ENCODE measurements at places on chromosomes 3 and 15.

- DNase-seq = no peak
Measured at GRCh38 chr3:127260826-127261555, 26.9 kb downstream of the PRR20G start.

- no peak for DNase-seq
Measured at GRCh38 chr3:67901681-67902080, 247.3 kb upstream of the SUCLG2 start.

DNA sequence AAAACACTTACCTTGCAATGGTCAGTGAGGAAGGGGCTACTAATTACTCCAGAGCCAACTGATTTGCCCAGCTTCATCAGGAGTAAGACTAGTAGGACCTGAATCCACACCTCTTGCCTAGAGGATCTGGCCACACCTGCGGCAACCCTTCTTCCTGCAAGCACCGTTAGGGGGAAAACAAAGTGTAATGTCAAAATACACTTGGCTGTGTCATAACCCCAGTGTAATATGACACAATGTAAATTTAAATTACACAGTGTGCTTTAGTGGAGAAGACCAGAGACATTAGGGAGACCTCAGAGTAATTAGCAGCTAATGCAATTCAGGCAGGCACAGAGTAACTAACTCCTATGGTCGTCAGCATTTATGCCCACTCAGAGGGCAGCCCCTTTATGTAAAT, 308.5 kb upstream of the ARRDC4 start:
- no peak for DNase-seq

- no peak for DNase-seq
Measured at GRCh38 chr3:96755519-96755918, 58.9 kb upstream of the EPHA6 start.

GRCh38 chr3:2937592-2937991, 172.6 kb downstream of the IL5RA start:
- DNase-seq = no peak

GRCh38 chr3:128584412-128585020, 66.1 kb downstream of the RPN1 start:
- DNase-seq = peak; percentile 89

DNA sequence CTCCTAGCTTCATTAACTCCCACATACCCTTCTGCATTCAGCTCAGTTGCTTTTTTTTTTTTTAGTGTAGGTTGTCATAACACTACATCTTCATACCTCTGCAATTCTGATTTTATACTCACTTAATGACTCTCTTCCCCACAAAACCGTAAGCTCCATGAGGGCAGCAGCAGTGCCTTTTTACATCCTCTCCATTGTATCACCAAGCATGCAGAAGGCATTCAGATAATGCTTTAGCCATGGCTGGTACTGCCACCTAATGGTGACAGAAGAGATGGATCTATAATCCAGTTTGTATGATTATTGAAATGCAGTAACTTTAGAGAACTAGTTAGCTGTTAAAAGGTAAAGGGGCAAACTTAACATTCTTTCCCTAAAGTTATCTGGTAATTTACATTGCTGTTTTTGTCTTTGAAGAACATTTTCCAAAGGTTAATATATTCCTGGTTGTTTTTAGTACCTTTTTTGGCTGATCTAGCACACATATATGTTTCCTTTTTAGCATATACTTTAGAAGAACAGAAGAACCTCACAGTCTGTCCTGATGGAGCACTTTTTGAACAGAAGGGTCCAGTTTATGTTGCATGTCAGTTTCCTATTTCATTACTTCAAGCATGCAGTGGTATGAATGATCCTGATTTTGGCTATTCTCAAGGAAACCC, 36.8 kb downstream of the ATP1B3 start:
- DNase-seq = peak; percentile 56

DNA sequence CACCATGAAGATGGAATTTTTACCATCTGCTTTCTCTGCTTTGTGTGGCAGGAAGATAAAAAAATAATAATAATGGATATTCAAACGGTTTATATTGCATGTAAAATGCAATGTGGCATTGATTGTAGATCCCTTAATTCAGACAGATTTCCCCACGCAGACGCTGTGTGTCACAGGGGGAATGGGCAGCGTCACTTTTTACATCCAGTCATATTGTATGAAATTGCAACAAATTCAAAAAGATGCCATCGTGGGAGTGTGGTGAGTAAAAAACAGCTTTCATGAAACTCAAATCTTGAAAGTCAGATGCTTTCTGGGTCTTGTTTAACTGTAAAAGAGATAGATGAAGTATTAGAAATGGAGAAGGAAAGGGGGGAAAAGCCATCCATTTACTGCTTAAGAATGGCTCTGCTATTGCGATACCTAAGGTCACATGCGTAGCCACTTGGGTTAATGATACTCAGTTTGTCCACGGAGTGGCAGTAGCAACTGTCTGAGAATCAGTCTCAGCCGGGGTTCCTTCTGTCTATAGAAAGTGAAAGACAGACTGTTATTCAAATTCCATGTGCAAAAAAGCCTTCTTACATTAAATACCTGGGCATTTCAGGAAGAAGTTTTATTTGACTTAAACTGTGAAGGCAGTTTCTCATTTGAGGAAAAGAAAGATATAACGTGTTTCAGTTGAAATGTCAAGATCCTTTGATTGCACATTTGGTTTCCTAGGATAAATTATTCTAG, 28.5 kb downstream of the BTD start:
- DNase-seq = peak; percentile 74

DNA sequence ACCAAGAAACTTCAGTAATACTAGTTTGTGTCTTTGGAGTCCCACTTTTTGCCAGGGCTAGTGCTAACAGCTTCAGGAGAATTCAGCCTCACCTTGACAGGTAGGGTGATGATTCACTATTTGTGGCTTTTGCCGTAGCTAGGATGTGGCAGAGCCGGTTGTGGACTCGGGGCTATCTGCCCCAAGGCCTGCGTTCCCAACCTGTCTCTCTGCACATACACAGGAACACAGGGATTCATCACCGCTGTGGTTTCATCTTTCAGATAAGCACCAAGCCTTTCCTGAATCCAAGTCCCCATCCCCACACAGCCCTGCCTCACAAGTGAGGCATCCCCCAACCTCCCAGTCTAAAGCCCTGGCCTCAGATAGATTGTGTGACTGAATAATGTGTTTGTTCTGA, 45.2 kb upstream of the POLG start:
- DNase-seq = no peak

GRCh38 chr3:16866571-16866970, 18.2 kb upstream of the PLCL2 start:
- DNase-seq = no peak

DNA sequence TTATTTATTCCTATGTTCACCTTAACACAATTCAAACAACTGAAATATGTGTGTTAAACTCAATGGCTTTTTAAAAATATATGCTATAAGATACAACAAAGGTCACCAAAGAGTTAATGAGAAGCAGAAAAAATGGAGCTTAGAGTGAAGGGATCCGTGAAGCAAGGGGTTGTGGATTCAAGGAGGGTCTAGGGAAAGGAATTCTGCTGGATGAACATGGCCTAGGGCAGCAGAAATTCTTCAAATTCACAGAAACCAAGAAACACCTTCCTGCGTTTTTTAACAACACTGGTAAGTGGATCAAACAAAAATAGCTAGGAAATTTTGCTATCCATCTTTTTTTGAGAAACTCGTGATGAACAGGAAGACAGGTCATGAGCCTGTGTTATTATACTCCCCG, 59.3 kb upstream of the PLSCR5 start:
- DNase-seq = no peak

- DNase-seq = peak; percentile 50
Measured at GRCh38 chr15:29570121-29570947, 251.9 kb downstream of the TJP1 start.

DNA sequence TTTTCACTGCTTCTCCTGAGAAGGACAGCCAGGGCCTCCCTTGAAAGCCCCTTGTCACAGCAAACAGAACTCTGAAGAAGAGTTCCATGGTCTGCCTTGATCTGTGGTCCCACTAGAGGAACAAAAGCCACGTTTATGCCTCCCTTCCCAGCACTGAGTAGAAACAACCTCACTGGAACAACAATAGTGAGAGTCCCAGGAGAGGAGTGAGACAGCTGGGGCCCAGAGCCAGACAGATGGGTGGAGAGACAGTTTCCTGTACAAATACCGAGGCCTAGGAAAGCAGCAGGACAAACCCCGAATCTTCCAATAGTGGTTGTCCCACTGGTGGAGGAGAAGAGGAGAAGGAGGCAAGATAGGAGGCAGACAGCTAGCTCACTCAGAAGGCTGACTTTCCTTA, 106.1 kb downstream of the WDR76 start:
- DNase-seq = no peak

DNA sequence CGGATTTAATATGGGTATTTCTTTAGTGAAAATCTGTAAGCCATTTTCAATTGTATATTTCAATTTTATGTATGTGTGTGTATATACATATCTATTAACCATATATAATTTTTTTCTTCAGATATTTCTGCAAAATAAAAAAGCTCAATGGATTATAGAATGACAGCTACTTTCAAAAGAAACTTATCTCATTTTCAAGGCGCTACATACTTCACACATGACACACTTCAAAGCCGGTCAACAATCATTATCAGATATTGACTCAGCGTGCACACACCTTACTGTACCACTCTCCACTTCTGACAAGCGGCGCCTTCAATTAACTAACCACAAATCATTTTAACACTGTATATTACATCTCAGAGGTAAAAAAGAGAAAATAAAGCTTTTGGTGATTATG, 39.6 kb downstream of the ATP13A3 start:
- DNase-seq = no peak

DNA sequence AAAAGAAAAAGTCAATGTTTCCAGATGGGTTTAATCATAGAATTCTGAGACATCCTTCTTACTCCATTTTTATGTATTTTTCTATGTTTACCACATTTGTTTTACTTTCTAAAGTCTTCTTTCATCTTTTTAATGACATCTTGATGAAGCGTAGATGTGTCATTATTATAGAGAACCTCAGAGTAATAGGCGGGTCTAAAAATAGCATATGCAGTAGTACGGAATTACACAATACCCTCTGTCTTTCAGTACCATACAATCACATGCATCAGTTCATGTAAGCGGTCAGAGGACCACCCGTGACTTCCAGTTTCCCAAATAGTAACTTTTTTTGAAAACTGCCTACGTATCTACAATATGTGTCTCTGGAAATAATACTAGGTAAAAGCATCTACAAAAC, 224.0 kb downstream of the PLOD2 start:
- DNase-seq = no peak

DNA sequence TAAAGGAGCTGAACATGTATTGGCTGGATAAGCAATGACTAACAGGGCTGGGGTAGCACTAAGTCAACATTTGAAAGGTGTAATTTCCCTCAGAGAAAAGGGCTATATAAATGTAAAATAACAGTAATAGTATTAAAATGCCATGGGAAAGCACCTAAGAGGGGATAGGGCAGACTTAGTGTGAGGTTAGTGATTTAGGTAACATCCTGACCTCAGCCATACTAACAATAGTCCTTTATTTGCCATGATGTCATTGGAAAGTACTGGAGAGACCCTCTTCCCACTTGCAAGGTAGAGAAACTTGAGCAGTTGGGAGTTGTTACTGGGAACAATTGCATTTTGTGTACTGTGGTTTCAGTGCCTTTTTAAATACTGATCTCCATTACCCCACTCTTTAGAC, 103.4 kb downstream of the LSAMP start:
- no peak for DNase-seq

DNA sequence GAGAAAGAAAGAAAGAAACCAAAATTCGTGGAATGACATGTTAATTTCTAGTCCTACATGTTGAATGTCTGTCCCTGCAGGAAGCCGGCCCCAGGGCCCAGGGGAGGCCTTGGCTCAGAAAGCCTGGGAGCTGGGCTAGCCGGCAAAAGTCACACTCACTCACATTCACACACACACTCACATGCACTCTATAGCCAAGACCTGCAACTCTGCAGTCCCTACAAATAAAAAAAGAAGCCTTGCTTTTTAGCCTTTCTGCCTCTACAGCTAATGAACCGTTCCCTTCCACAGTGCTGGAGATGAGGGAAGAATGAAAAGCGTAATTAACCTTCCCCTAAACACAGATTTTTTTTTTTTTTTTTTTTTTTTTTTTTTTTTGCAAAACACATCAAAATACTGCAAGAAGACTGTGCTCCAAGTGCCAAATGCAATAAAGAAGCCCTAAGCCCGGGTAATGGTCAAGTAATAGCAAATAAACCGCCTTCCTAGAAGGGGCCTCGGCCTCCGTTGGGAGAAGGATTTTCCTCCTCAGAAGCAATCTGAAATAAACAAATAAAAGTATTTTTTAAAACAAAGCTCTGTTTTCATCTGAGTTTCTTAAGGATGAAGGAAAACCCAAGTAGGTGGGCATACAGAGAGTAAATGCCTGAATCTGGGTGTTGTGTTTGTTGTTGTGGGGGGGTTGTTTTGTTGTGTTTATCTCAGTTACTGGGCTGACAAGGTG, 4.3 kb downstream of the MECOM start:
- no peak for DNase-seq
